ENCODE measurements at places on chromosomes 3 and 15.

GRCh38 chr15:27730868-27731267, 368.2 kb downstream of the OCA2 start:
- no peak for DNase-seq

GRCh38 chr3:33637482-33637881, 80.6 kb downstream of the CLASP2 start:
- no peak for DNase-seq

DNA sequence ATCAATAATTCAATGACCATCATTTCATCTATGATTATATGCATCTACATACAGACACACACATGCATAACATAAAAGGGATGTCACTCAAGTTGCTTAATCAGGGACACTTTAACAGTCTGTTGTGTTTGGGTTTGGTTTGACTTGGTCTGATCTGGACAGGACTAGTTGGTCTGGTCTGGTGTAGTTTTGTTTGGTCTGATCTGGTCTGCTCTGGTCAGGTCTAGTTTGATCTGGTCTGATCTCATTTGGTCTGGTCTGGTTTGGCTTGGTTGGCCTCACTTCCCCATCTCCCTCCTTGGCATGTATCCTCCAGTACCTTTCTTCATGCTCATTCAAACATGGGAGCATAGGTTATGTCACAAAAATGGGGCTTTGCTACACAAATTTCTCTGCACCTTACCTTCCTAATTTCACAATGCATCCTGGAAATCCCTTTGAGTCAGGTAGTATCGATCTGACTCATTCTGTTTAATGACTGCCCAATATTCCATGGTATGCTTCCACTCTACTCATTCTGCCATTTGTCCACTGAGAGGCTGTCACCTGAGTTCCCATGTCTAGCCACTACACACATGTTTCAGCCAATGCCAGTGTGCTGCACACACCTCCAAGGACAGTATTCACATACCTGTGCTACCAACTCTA, 73.0 kb upstream of the TPM1 start:
- no peak for DNase-seq

- DNase-seq = no peak
Observed at GRCh38 chr3:14810070-14810791, 8.5 kb upstream of the FGD5 start.

GRCh38 chr3:51375571-51375970, 9.5 kb upstream of the MANF start:
- no peak for DNase-seq

- DNase-seq = no peak
Observed at GRCh38 chr3:166060789-166061479, 223.7 kb upstream of the BCHE start.

GRCh38 chr3:100329800-100330489, 4.6 kb upstream of the NIT2 start:
- DNase-seq = no peak

GRCh38 chr15:63324770-63325169, 47.4 kb downstream of the APH1B start:
- no peak for DNase-seq

DNA sequence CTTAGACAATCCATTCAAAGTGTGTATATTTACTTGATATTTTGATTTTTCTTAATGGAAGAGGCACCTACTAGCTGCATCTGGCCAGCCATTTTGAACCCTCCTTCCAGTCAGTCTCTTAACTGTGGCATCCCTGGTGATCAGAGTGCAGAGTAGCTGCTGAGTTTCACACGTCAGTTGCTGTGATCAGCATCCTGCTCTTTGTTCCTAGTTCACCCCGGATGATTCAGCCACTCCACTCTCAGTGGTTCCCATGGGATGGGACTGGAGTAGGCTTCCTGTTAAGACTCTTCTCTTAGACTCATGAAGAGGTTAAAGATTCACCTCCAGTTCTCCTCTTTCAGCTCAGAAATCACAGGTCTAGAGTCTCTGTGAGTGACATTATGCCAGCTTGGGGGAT, 75.8 kb downstream of the STXBP5L start:
- no peak for DNase-seq

DNA sequence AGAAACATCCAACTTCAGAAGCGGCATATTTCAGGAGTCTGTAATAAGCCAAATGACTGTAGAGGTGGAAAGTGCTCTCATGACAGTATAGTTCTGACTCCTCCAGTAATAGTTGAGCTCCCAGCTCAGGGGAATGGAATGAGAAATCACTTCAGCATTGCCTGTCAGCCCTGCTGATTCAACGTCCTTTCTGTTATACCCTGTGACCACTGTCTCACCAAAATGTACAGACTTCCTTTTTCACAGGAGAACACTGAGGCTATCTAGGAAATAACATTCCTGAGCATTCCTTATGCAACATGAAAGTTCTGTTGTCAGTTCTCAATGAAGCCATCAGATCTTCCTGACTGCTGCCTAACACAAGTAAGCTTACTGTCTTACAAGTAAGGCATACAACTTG, 284.5 kb upstream of the MME start:
- DNase-seq = no peak

GRCh38 chr3:188234132-188234531, 80.2 kb downstream of the LPP start:
- no peak for DNase-seq

GRCh38 chr15:64430000-64430735, 30.2 kb upstream of the ZNF609 start:
- peak; percentile 26 for DNase-seq

DNA sequence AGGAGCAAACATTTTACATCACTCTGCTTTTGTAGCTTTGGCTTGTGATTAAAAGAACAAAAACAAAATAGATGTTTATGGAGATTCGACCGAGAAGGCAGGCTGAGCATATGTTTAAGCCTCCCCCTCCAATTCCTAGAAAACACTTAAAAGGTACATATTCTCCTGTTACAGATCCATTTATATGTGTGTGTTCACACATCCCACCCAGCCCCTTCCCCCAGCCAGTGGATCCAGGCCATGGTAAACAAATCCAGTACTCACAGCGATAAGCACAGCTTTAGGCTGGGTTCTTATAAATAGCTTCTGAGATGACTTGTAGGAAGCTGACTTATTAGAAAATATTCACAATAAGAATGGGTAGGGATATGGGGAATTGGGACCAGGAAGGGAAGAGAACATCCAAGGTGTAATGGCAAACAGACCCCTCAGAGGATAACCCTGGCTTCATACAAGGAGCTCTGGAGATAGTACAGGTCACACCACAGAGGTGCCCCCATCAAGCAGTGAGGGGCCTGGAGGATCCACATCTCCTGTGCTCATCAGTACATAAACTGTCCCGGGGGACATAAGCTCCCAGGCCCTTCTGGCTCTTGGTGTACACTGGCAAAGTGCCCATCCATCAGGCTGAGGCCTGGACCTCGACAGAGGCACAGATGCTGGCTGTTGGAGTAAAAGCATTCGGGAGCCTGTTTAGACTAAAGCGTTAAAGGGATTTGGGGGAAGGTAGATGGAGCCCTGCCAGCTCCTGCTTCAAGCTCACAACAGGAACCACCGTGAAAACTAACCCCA, 70.0 kb upstream of the UBE2E1 start:
- no peak for DNase-seq

DNA sequence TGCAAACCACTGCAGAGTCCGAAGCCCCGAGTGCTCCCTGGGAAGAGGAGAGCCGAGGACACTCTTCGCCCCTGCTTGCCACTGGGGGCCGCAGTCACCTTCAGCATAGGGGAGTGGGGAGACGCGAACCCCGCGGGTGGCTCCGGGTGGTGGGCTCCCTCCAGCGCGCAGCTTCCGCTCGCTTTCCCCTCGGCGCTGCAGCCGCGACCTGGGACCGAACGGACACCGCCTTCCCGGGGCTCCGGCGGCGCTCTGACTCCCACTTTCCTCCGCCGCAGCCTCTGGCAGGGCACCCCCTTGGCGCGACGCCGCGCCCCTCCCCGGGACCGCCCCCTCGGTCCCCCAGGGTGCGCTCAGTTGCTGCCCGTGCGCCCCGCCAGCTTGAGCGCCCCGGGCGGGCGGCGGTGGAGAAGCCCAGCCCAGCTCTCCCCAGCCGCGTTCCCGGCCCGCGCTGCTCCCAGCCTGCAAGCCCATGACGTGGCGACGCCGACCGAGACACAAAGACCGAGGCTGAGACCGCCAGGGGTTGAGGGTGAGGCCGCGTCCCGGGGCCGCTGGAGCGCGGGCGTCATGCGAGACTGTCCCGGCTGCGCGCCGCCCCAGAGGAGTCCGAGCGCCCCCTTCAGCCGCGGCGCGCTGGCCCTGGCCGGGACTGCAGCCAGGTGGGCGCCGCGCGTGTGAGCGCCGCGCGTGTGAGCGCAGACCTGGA, at the start of gene MINAR1:
MINAR1 (plus strand) TSS at position 701 of the 709 bp plus-strand sequence. CDS start 23,812 bp downstream, outside the sequence.
- DNase-seq = no peak

DNA sequence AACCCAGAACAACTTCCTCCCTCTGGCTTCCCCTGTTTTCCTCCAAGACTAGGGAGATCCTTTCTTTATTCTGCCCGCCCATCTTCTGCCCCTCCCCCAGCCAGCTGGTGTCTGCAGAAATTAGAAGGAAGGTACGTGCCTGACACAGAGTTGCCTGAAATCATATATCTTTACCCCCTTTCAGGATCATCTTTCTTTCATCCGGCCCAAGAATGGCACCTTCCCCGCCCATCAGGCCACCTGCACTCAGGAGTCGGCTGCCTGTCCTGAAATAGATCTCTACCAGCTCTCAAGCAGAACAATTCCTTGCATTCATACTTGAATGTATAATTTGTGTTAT, 133.7 kb downstream of the VGLL4 start:
- DNase-seq = no peak

DNA sequence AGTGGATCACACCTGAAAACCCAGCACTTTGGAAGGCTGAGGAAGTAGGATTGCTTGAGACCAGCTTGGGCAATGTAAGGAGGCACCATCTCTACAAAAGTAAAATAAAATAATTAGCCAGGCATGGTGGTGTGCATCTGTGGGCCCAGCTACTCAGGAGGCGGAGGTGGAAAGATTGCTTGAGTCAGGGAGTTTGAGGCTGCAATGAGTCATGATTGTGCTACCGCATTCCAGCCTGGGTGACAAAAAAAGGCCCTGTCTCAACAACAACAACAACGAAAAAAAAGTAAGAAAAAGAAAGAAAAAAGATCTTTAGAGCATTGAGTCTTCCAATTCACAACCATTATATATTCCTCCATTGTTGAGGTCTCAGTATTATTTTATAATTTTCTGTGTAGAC, 192.4 kb upstream of the DPH6 start:
- no peak for DNase-seq

DNA sequence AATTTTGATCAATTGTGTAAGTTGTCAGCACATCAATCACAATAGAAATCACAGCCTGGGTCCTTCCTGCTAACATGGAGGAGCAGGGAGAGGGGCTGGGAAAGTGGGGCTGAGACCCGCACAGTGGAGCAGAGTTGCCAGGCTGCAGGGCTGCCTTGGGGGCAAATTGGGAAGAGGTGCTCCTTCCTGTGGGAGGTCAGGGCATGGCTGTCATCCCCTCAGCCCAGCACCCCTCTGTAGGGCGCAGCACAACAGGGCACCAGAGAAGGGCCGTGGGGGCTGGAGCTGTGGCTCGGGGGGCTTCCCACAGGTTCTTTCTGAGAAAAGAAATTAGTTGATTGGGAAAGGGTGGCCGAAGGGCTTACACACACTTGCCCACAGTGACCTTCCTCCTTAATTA, 126.3 kb downstream of the NSMCE3 start:
- no peak for DNase-seq

DNA sequence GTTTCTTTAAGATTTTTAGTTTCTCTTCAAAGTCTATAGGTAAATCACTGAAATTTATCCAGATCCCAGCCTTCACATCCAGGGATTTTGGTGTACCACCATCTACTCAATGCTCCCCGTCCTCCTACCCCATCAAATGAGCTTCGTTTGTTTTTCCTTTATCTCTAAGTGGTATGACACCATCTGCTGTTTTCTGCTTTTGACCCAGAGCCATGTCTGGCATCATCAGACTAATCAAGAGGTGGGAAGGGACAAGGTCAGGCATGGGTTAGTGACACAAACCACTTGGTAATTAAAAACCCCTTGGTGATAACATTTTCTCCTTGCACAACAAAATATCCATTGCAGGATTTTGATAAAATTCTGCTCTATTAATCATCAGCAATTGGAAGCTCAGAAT, 92.7 kb upstream of the GOLGA8J start:
- DNase-seq = no peak

DNA sequence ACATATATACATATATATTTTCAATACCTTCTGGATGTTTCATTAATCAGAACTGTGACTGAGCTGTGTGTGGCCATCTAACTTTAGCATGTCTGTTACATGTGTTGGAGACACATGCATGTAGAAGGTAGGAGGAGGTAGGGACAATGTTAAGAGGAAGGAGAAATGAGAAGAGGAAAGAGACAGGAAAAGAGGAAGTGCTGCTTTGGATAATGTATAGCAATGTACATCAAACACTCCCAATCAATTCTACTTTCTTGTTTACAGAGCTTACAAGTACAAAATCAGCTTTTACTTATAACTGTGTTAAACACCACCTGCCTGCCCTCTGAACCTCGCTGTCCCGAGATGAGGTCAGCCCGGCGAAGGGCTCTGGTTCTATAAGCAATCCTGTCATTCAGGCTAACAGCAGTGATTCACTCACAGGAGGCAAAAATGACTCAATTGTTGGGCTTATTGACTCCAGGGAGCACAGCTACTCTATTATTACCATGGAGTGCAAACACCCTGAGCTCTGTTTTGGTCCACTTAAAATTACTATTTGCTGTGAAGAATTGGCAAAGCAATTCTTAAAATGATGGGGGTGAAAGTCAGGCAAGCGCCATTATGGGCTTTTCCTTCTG, 188.9 kb downstream of the MEIS2 start:
- DNase-seq = no peak

DNA sequence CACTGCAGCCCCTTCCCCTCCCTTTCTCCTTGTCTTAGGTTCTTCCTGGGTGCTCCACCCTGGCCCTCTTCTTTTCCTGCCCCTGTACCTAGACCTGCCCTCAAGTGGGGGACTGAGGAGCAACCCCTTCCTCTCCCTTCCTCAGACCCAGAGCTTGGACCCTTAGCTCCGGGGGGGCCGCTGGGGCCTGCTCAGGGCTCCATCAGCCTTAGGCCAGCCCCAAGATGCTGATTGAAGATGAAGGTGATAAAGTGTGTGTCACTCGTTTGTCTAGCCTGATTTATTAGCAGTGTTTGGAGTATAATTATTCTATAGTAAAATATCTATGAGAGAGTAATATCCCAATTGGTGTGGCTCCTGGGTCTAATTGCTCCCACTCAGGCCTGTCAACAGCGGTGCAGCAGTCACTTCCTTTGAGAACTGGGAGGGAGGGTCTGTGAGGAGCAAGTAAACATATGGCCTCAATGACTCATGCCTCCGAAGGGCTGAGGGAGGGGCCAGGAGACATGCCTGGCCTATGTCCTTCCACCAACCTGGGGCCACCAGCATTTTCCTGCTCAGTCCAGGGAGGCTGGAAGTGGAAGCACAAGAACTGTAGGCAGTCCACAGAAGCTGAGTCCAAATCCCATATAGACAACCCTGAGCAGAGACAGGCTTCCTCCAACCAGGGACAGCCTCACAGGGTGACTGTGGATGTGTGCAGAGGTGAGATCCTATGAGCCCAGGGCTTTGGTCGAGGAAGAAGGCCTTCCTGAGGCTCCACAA, 123.2 kb downstream of the DNAJB8 start:
- DNase-seq = no peak

DNA sequence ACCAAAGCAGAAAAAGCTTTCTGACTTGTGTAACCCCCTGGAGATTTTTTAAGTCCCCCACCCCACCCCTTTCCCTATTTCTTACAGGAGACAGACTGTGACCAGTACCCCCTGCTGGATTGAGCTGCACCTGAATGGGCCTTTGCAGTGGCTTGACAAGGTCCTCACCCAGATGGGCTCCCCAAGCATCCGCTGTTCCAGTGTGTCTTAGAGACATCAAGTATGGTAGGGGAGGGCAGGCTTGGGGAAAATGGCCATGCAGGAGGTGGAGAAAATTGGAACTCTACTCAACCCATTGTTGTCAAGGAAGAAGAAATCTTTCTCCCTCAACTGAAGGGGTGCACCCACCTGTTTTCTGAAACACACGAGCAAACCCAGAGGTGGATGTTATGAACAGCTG, 64.1 kb downstream of the AAGAB start:
- DNase-seq = no peak
